ENCODE measurements at places on chromosomes 7 and 10.

- no peak for DNase-seq
These were observed 46.7 kb downstream of the PROSER2 start for GRCh38 chr10:11869743-11870460.

DNA sequence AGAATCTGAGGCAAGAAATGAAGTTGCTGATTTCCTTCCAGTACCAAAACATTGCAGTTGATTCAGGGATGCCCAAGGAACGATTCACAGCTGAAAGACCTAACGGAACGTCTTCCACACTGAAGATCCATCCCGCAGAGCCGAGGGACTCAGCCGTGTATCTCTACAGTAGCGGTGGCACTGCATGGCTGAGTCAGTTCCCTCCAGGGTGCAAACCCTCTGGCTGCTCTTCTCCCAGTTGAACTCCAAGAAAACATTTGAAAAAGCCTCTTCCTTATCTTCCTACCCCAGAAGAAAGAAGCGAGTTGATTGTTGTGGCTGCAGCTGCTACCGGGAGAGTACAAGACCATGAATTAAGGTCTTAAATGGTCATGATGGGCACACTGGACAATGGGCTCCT lies 147.1 kb upstream of the PRSS1 start:
- no peak for DNase-seq

- no peak for DNase-seq
These were observed 82.5 kb downstream of the ABLIM1 start for GRCh38 chr10:114575417-114576131.

DNA sequence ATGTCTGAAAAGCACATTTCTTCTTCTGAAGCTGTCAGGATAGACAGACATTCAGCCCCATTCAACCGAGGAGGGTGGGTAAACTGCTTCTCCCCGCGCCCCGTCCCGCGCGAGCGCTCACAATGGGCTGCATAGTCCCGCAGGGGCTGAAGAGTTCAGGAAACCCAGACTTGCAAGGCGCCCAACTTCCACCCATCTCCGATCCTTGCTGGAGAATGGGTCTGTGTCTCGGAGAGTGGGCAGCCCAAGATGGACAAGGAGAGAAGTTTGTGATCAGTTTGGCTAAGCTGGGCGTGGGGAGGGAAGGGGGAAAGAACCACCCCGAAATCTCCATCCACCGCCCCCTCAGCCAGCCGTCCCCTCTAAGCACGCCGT lies 686 bp downstream of the AASS start:
- DNase-seq: no peak

GRCh38 chr10:4804465-4804864 lies 21.5 kb upstream of the AKR1E2 start:
- no peak for DNase-seq

- no peak for DNase-seq
These were observed 34.3 kb downstream of the FAM204A start for GRCh38 chr10:118307859-118308258.

DNA sequence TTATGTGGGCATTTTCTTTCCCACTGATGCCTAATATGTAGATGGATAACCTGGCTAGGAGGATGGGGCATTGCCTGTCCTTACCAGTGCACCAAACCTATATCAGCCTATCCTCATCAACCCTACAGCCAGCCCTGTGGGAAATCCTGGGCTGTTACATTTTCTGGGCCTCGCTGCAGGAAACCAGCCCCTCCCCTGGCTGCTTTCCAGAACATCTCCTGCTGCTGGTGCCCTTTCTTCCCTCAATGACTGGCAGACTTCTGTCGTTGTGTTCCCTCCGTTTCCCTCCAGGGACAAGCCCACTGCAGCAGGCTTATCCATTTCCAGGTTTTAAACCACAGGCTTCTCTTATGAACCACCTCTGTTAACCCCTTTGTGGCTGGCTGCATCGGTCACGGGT lies 486.1 kb upstream of the COBL start:
- no peak for DNase-seq

DNA sequence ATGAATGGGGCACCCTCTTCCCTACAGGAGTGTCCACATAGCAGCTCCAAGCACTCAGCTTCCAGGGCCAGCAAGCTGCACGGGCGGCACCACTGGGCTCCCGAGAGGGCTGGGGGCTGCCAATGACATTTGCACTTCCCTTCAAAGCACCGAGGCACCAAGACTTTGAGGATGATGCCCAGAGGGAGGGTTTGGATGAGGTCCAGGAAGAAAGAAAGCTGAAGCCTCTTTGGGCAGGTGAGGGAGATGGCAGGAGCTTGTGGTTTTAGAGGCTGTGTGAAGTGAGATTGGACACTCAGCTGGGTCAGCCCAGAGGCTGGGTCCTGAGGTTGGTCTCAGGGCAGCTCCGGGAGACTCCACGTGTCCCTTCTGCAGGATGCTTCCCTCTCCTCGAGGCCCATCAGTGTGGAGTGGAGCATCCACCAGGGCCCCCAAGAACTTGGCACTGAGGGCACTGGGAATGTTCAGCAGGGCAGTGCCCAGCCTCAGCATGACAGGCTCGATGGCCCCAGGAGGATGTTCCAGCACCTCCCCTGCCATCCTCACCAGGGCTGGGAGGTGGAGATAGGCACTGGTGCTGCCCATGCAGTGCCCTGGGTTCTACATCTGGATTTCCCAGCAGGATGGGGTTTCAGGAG lies 54.9 kb upstream of the IGFBP3 start:
- DNase-seq: no peak

- DNase-seq: no peak
These were observed 27.8 kb downstream of the CHST15 start for GRCh38 chr10:124065382-124066125.

DNA sequence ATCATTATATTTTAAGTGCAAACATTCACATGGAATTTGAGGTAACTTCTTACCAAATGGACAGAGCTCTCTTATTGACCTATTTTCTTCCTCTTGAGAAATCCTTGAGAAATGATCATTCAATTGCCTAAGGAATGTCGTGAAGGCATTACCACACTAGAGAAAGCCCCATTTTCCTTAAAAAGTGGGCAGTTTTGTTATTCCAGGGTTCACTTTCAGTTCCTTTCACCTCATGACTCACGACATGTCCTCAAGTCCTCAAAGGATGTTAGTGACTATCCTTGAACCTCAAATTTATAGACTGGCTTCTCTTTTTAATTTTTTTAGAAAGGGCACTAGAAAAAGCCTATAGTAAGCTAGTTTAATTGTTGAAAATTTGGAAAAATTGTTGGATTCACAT lies 40.4 kb upstream of the SMIM30 start:
- DNase-seq: no peak

- no peak for DNase-seq
These were observed 53.9 kb downstream of the CPXM2 start for GRCh38 chr10:123837756-123838155.

DNA sequence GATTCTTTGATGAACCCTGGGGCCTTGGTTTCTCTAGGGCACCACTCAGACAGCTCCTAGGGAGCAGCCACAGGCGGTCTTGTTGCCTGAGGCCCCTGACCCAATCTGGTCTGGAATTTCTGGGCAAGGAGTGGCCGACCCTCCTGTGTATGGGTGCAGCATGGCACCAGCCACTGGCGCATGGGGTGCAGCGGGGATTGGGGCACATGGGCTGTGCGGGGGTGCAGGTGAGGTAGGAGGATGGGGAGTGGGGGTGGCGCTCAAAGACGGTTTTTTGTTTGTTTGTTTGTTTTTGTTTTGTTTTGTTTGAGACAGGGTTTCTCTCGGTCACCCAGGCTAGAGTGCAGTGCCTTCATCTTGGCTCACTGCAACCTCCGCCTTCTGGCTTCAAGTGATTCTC lies 62.3 kb downstream of the HTR5A start:
- DNase-seq: no peak

DNA sequence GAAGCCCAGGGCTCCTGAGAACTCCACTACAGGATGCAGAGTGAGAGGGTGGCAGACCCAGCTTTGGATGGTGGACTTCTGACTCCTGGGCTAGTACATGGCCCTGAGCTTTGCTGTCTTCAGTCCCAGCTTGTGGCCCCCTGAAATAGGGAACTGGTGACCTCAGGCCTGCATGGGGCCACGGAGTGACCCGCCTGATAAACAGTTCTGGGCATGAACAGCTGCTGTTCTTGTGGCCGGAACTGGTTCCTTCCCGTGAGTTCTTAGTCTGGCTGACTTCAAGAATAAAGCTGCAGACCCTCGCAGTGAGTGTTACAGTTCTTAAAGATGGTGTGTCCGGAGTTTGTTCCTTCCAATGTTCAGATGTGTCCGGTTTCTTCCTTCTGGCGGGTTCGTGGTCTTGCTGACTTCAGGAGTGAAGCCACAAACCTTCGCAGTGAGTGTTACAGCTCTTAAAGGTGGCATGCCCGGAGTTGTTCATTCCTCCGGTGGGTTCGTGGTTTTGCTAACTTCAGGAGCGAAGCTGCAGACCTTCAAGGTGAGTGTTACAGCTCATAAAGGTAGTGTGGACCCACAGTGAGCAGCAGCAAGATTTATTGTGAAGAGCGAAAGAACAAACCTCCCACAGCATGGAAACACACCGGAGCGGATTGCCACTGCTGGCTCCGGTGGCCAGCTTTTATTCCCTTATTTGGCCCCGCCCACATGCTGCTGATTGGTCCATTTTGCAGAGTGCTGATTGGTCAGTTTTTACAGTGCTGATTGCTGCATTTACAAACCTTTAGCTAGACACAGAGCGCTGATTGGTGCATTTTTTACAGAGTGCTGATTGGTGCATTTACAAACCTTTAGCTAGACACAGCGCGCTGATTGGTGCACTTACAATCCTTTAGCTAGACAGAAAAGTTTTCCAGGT lies 268.0 kb downstream of the ZEB1 start:
- DNase-seq: no peak

- peak; percentile 82 for DNase-seq
These were observed 110.5 kb downstream of the C10orf105 start for GRCh38 chr10:71608819-71609768.

DNA sequence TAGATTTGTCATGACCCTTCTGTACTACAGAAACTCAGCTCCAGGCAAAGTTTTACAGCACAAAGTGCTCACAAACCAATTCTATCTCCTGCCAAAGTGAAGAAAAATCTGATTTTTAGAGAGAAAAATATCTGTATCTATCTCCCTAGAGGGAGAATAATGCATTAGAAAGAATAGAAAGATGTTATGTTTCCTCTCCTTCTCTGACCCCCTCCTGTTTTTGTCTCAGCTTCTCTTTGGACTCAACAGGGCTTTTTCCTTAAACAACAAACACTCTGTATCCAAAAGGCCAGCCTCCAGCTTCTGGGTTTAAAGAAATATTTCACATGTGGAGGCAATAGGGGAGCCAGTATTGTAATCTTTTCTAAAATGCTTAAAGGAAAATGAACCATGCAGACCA lies 627.4 kb downstream of the REEP3 start:
- DNase-seq: no peak

DNA sequence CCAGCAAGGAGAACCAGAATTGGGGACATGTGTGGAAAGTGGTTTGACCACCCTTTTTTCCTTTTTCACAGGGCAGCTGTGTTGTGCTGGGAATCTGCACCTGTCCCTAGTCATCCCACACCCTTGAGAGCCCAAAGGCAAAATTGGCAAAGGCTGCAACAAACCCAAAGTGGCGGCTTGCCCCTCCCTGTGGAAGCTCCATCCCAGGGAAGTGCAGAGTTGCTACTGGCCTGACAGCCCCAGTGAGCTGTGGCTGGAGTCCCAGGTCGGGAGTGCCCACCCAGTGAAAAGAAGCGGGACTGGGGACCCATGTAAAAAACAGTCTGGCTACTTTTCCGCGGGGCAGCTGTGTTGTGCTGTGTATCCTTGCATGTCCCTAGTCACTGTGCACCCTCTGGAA lies 109.1 kb upstream of the GRM3 start:
- no peak for DNase-seq

DNA sequence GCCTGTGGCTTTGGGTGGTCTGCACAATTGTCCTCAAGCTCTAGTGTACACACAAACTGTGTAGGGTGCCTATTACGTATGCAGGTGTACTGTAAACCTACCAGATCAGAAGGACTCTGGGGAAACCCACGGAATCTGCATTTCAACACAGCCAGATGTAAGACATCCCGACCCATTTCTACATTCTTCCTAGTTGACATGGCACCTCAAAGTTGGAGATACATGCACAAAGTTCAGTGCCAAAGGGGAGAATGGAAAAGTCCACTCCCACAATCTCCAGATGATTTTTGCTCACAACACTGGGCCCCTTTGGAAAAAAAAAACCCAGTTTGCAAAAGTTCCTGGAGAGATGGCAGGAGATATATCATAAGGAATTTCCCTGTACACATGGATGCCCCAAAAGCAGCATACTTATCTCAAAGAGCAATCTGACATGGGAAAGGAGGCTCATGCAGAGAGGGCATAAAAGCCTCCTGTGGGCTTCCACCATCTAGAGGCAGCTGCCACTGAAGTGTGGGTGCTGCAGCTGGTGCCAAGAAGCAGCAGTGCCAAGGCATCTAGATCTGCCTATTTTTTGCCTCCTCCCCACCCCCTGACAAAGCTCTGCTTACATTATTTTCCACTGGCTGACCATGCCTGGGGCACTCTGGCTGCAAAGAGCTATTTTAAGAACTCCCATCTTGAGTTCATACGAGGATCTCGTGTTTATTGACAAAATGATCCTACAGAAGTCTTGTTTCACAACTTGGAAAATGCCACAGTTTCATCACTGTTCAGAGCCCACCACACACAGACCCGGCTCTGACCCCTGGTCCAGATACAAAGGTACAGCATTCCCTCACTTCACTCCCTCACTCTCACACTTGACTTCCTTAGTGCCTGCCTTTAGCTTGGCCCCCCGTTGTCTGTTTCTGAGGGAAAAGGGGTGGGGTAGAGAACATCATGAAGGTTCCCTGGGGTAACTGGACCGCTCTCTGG lies 12.9 kb downstream of the TECTB start:
- DNase-seq: no peak

GRCh38 chr7:29432721-29433120 lies 130.9 kb upstream of the PRR15 start:
- no peak for DNase-seq
